ENCODE measurements at places on chromosomes 3 and 15.
A peak's percentile ranks its signal among the peaks of the same experiment; 100 is the strongest.

- DNase-seq, result peak; percentile 43
These were observed 81.9 kb upstream of the PLXND1 start for GRCh38 chr3:129688271-129688895.

- no peak for DNase-seq
These were observed 9.7 kb downstream of the TNFSF10 start for GRCh38 chr3:172513488-172513887.

DNA sequence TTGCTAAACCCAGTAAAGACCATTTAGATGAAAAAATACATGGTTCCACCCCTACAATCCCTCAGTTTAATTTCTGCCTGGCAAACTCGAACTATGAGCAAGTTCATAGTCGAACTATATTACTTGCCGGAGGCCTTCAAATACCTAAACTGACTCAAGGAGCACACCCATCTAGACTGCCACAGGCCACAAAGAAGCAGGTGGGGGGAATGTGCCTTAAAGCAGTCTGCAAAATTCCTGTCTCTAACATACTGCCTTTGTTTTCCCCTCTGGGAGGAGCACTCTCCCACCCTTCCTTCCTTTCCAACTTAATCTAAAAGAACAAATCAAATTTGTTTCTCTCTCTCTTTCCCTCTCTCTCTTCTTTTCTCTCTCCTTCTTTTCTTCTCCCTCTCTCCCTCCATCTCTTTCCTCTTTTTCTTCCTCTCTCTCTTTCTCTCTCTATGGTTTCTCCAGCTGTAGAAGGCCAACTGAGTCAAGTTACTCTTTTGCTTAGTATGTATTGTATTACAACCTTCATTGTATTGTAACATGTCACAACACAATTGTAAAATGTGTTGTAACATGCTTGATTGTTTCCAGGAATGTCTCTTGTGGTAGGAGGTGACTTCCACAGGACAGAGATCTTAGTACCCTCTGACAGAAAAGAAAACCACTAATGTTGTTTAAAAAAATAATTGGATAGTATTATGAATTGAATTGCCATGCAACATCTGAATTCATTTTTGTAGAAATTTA, 496.3 kb downstream of the ROBO2 start:
- no peak for DNase-seq

DNA sequence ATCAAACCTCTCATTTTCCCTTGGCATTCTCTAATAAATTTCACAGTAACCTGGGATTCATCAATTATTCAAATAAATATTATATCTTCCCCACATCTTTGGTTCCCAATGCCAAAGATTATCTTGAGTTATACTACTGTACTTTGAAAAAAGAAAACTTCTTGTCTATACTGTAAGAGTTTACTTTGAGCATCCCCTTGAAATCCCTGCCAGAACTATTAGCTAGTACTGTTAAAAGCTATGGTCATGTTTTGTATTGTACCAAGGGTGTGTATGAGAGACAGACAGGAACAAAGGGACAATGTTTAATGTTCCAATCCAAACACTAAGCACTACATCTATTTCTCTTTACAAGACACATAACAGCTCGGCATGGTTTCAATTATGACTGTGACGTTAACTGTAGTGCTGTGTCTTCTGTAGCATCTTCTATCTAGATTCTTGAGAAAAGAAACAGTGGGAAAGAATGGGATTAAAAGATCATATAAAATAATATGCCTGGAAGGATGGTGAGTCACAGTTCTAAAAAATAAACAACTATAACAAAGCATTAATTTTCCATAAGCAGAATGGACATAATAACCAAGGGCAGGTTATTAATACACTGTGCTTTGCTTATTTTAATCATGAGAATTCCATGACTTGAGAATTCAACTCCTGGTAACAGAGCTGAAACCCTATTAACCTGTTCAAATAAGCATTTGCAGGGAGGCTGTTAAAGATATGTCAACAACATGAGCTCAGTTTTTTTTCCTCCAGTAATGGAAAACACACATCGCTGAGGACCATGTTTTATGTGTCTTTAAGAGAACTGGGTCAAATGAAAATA, 71.1 kb downstream of the ALDH1A2 start:
- no peak for DNase-seq

DNA sequence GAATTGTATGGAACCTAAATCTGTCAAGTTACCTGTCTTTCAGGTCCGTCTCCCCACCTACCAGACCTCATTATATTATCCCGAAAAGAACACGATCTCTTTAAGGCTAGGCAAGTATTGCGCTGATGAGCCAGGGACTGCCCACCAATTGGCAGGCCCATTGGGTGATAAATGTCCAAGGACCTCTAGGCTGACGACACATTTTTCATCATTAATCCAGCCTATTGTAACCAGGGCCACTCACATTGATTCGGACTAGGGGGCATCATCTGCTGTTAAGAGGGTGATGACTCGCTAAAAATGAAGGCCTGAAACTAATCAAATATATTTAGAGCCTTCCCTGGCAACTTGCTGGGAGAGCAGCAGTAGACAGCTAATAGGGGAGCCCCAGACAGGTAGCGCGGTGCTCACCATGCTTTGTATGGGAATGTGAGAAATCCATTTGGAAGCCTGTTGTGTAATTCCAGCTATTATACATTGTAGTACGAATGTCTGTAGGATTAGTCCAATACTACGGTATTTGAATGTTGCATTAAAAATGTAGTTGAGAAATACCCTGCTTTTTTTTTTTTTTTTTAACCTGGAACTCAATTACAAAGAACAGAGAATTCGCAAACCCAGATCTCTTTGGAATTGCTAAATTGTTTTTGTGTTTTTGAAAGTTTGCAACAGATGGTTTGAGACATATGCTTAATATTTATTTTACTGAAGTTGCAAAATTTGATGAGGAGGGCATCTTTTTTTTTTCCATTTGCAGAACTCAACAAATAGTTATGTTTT, 156.1 kb downstream of the ROBO2 start:
- DNase-seq, result no peak

GRCh38 chr3:32406486-32407408, 15.1 kb downstream of the CMTM7 start:
- no peak for DNase-seq

- no peak for DNase-seq
These were observed 3.0 kb upstream of the CD80 start for GRCh38 chr3:119562307-119562961.

DNA sequence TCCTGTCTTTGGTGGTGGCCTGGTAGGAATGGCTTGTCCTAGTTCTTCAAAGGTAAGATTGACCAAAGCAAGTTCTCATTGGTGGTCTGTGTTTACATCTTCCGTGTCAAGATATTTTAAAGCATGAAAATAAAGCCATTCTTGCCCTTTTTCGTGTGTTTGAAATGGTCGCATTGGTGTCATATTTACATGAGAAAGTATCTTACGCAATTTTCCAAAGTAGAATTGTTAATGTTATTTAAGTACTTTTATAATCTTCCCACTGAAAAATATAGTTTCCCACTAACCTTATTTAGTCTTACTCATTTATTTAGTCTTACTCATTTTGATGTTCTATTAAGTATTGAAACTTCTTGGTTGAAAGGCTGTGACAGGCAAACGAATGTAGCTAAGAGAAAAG, 31.0 kb downstream of the NMD3 start:
- DNase-seq, result no peak

- no peak for DNase-seq
These were observed 18.4 kb upstream of the TIPARP start for GRCh38 chr3:156655819-156656550.

DNA sequence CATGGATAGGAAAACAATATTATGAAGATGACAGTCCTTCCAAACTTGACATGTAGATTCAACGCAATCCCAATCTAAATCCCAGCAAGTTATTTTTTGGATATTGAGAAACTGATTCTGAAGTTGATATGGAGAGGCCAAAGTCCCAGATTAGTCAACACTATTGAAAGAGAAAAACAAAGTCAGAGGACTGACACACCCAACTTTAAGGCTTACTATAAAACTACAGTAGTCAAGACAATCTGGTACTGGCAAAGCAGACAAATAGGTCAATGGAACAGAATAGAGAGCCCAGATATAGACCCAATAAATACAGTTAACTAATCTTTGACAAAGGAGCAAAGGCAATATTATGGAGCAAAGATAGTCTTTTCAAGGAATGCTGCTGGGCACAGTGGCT, 119.2 kb upstream of the ASB14 start:
- no peak for DNase-seq

GRCh38 chr15:66774001-66774814, 72.2 kb downstream of the SMAD6 start:
- peak; percentile 55 for DNase-seq

- no peak for DNase-seq
These were observed 51.5 kb upstream of the NANOGP8 start for GRCh38 chr15:35136321-35137189.

- DNase-seq, result no peak
These were observed 120.4 kb upstream of the IQSEC1 start for GRCh38 chr3:13193320-13194284.

- peak; percentile 9 for DNase-seq
These were observed at the start of gene CRABP1 for GRCh38 chr15:78340231-78341056. Gene CRABP1, plus strand, starts transcription at chr15:78340353. Its CDS starts 76 bp downstream, at chr15:78340429.

- DNase-seq, result no peak
These were observed 250.5 kb upstream of the SETMAR start for GRCh38 chr3:4052706-4053105.

DNA sequence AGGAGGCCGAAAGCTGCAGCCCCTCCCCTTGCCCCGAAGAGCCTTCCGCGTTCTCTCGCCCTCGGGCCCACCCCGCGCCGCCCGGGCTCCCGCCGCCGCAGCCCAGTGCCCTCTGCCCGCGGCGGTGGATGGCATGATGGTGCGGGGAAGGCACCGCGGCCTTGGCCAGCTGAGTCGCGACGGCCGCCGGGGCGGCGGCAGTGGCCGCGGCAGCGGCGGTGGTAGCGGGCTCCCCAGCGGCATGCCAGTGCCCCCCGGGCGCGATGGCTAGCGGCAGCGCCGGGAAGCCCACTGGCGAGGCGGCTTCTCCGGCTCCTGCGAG, 1.2 kb downstream of the TLNRD1 start:
- DNase-seq, result no peak

DNA sequence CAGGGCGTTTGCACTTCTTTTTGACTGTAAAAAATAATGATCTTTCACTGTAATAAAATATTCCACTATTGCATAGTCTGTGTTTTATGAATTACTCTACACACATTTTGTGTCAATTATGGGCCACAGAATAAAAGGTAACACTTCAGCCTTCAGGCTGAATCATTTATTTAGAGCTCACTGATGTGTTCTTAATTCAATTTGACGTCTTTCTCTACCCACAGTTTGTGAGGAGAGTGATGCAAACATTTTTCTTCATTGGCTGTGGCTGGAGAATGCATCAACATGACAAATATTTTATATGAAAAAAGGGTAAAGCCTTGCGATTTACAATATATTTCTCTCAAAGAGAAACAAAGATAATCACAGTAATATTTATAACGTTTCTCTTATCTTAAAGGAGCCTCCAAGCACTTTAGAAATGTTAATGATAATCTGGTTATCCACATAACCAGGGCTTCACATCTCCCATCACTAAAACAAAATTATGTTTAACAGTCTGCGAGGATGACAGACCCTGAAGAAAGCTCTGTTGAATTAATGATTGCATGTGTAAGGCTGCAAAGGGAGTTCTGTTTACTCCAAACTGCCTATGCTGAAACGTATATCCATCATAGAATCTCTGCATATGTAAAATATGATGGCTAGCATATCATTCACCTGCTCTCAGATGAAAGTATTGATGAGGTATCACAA, 951.3 kb downstream of the ZPLD1 start:
- DNase-seq, result no peak

DNA sequence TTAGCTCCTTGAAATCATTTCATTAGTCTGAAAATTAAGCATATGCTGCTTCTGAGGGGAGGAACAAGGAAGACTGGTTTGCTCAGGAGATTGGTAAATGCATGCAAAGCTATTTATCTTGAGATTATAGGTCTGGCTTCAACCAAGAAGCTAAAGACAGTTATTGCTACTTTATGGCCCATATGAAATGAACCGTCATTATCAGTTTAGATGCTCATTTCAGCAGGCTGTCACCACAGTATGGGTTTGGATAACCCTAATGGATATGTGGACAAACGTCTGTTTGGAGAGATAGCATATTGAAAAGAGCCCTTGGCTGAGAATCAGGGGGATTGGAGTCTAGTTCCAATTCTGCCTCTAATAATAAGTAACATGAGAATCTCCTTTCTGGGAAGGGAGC, 922.6 kb downstream of the TUSC7 start:
- DNase-seq, result no peak

DNA sequence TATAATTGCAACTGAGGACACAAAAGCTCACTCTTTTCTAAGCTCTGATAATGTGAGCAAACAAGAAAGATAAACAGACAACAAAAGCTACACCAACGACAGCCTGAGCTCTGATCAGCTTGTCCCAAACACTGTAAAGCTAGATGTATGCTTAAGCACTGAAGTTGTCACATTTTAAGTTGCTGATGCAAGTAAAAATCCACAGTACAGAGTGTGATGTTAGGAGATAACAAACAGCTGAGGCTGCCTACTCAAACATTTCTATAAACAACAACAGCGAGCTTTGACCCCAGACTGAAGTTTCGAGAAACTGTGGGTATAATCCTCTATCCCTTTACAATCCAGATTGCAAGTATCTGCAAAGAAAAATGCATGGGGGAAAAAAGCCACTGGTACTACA, 10.7 kb downstream of the MTHFS start:
- DNase-seq, result no peak

GRCh38 chr3:31695280-31696008, 162.7 kb downstream of the STT3B start:
- DNase-seq, result no peak

GRCh38 chr3:21484057-21484827, 266.8 kb downstream of the ZNF385D start:
- DNase-seq, result peak; percentile 1

DNA sequence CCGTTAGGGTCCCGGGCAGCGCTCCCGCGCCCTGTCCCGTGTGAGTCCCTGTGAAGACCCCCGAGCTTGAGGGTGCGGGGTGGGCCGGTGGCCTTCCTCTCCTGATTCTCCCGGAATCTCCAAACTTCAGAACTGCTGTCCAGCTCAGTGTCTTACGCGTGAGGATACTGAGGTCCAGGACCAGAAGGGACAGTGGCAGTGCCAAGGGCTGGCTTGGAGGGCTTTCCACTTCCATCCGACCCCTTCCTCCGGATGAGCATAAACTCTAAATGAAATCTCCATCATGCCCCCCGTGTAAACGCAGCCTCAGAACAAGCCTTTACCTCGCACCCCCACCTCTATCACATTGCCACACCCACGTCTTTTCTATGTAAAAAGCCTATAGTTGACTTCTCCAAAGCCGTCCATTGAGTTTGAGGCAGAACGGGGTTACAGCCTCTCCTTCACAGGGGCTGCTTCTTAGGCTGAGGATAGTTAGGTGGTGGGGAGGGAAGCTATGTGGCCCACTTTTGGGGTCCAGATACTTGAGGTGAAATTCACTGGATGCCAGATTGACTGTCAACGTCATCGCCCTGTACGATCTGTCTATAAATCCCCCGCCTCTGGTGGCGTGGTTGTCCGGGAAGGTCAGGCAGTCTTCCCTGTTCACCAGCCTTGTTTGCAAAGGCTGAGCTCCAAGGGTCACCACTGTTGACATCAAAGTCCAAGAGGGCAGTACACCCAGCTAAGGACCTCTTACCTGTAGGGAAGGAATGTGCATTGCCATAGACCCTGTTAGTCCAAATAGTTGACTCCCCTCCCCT, 1.1 kb downstream of the EDEM1 start:
- no peak for DNase-seq

GRCh38 chr3:150748684-150749047, 14.3 kb downstream of the SIAH2 start:
- DNase-seq, result no peak
